ENCODE measurements at places on chromosomes 1 and 21.
A peak's percentile ranks its signal among the peaks of the same experiment; 100 is the strongest.

DNA sequence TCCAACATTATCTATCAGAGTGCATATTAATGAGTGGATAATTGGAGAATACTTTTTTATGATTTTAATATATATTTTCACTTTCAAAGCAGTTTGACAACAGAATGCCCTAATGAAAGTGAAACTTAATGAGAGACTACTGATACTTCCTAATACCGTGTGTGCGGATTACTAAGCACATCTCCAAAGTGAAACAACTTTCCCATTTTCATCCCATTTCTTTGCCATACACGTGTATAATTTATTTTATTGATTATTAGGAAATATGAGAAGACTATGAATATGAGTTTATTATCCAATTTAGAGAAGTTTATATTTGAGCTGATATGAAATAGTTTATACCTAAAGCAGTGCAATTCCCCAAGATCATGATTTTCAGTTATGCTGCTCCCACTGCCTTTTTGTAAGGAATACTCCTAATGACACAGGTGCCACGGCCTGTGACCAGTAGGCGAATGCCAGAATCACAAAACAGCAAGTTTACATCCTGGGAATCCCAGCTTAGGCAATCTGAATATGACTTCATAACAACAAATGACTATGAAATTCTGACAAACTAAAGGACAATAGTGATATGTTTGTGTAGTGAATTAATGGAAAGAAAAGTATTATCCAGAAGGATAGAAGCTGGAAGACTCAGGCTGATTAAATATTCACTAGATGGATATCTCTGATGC lies 202.9 kb downstream of the NCAM2 start:
- no peak for DNase-seq

DNA sequence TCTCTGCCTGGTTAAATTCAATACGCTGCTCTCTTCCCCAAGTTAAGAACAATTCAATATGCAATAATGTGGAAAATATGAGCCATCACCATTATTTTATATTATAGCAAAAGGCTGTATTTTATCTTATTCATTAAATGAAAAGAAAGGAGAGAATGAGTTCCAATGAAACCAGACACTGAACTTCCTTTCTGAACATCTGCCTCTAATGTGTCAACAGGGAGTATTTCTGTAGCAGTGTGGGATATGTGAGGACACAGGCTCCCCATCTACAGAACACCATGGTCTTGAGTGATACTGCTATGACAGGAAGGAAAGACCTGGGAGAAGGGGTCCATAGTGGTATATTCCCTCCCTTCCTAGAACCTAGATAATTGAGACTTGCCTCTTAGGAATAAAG lies 46.3 kb downstream of the CASQ2 start:
- no peak for DNase-seq

DNA sequence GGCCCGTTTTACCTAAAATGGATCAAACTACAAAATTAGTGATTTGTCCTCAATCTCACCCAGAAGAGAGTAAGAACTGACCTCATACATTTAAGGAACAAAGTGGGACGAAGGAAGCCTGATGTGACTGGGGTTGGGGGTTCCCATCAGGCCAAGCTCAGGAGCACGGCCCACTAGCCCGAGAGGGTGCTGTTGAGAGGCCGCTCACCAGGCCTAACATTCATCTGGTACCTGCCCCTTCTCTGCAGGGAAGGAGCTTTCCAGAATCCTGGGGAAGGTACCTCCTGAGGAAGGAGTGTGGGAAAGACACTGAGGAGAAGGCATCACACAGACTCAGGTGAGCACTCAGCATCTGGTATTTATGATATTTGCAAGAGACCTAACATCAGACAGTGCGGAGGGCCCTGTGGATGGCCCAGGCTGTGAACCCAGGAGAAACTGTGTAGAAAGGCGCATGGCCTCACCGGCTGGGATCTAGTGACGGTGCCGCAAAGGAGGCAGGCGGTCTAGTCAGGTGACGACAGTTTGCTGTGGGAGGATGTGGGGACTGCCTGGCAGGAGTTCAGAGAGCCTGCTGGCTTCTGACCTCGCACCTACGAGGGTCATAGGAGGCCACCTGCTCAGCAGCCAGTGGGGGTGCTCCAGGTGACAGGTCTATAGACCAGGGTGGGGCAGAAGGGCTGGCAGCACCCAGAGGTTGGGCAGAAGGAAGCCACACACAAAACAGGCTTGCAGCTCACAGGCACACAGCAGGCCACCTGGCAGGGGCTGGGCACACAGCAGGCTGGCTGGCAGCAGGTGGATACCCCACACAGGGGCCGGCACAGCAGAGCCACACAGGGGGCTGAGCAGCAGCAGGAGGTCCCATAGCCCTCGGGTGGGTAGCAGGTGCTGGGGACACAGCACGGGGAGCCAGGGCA lies 543 bp downstream of the KRTAP12-4 start:
- DNase-seq = peak; percentile 66

GRCh38 chr1:179742717-179743678 lies at the start of gene FAM163A:
FAM163A (plus strand) TSS chr1:179743291; CDS start chr1:179813098, 69,807 bp downstream.
- DNase-seq = no peak

GRCh38 chr1:77200806-77201205 lies 18.4 kb downstream of the PIGK start:
- DNase-seq = no peak

DNA sequence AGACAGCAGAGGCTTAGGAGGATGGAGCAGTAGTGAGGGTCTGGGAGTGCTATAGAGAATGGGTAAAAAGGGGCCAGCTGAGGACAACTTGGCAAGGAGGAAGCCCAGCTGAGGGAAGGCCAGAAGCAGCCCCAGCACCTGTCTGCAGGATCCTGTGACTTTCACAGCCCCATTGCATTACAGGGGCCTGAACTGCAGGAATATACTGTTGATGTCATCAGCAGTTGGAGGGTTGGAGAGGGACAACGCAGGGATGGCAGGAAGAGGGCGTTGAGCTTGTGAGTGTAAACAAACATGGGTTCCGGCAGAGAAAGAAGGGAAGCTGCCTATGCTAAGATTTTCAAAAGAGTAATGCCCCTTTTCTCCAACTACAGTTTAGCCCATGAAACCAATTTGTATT lies 628.5 kb downstream of the SMYD3 start:
- no peak for DNase-seq

DNA sequence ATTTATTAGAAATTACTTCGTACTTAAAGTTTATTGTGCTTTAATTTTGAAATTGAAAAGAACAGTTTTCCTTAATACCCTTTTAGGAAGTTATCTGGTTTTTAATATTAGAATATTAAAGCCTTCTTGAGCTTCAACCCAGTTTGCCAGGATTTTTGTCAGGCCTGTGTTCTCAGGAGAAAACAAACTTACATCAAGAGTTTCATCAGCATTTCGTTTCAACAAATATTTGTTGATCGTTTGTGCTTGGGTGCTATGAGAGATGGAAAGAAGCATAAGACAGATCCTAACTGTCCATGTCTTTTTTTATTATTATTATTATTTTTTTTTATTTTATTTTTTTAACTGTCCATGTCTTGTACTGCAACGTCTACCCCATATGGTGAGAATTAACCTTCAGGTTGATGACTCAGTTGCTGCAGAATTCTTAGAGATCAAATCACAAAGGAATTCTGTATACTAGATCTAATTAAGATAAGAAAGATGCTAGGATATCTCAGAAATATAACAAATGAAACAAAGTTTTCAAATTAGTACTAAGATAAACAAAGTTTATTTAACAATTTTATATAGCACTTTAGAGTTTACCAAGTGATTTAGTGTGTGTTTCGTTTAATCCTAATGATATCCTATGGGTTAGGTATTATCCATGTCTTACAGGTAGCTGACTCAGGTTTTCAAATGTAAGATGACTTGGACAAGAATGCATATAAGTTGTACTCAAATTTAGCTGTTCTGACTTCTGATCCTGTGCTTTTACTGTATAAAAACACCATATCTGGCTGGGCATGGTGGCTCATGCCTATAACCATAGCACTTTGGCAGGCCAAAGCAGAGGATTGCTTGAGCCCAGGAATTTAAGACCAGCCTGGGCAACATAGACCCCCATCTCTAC lies 14.3 kb downstream of the FBXO28 start:
- DNase-seq = no peak

DNA sequence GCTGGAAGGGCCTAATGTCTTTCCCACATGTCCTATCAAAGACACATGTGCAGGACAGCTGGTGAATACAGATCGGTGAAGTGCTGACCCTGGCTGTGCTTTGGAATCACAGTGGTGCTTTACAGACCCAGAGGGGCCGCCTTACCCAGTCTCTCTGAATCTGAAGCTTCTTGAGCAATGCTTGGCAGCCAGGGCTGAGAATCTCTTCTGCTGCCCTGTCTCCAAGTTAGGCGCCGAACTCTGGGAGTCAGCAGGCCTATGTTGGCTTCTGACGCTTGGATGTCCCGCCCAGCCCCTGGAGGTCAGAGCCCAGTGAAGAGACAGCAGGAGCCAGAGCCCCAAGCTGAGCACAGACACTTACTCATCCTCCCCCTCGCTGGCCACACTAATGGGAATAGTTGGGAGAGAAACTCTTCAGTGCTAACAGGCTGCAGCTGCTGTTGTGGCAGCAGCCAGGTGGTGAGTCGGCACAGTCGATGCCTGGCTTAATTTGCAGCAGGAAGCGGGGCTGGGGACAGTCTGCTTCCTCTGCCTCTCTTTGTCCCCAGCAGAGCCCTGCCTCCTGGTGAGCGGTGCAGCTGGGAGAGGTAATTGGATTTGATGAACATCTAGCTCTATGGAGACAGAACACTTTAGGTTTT lies 68.1 kb downstream of the URB2 start:
- no peak for DNase-seq

DNA sequence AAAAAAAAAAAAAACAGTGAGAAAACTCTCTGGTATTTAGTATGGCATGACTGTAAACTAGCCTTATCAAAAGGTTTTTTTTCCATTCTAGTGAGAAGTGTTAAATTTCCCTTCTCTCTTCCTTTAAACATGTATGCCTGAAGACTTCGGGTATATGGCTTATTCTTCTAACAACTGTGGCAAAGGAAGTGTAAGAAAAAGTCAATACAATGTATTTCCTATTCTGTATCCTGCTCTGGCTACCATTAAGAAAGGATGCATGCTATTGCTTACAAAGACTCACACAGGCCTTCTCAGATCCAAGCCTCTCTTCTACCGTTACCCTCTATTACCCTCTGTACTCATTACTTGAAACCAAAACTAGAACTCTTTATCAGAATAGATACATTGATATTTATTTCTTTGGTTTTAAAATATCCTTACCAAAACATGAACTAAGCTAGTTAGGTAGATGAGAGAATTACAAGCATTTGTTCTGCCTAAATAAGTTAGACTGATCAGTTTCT lies 8.4 kb downstream of the CEPT1 start:
- no peak for DNase-seq

DNA sequence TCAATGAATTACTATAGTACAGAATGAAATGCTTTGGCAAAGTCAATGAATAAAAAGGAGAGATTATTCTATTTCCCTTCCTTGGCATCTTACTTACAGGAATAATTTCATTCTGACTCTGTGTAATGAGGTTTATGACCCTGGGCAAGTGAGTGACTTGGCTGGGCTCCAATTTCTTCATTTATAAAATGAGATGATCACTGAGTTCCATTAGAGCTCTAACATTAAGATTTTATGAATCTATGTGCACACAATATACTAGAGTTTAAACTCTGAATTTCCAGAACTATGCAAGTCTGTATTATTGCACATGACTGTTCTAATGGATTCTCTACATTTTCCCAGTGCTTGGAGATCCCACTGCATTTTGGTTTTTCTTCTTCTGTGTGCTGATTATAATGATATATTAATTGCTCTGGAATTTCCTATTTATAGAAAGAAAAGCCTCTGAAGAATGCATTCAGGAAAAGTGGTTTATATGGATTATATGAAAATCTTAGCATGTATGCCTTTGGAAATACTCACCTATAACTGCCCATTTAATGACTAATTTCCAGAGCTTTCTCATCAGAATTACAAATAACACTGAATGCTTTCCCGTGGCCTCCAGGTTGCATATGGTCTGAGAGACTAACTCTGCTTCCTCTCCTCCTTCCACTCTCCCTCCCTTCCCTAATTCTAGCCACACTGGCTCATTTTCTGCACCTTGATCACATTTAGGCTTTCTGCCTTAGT lies 97.4 kb upstream of the CHRM3 start:
- DNase-seq = no peak

GRCh38 chr21:44911384-44912157 lies 9.1 kb downstream of the ITGB2 start:
- peak; percentile 44 for DNase-seq

GRCh38 chr1:172720339-172720738 lies 61.4 kb downstream of the FASLG start:
- DNase-seq = no peak

DNA sequence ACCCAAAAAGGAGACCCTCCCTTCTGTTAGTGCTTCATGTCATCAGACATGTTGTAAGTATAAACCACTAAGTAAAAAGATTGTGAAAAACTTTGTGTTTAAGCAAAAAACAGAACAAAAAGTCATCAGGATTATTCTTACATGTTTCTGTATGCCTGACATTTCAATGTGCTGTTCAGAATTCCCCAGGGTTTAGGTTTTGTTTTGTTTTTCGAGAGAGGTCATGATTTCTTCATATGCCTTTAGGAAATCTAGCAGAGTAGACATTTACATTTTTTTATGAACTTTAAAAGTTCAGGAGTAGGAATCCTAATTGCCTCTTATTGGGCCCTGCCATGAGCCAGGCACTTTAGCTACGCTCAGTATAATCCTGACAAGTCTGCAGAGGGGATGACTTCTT lies 85.3 kb downstream of the VPS13D start:
- no peak for DNase-seq

Measured in T follicular helper cell (primary cell).